ENCODE measurements at places on chromosomes 16 and 17. TPM values are rescaled to one million over a fixed set of nuclear protein-coding genes. Genes with fewer than 3 reads are reported as not detected.
A peak's percentile ranks its signal among the peaks of the same experiment; 100 is the strongest.

GRCh38 chr17:17042851-17043460 is 699 bp downstream of the MPRIP start:
- peak; percentile 45 for DNase-seq

DNA sequence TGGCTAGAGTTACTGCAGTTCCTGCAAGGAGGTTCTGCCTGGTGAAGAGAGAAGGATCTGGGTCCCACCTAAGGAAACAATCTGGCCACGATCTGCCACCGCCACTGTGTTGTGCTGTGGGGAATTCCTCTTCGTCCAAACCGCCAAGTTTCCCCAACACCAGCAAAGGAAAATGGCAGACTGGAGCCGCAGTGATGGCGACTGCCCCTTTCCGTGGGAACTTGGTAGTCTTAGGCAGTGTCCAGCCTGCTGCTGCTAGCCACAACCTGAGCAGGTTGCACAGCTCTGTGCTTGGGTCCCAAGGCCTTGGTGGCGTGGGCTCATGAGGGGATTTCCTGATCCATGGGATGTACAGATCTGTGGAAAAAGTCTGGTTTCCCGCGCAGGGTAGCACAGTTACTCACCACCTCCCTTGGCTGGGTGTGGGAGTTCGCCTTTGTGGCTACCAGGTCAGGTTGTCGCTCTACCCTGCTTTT is 28.6 kb downstream of the NFATC3 start:
- no peak for DNase-seq

DNA sequence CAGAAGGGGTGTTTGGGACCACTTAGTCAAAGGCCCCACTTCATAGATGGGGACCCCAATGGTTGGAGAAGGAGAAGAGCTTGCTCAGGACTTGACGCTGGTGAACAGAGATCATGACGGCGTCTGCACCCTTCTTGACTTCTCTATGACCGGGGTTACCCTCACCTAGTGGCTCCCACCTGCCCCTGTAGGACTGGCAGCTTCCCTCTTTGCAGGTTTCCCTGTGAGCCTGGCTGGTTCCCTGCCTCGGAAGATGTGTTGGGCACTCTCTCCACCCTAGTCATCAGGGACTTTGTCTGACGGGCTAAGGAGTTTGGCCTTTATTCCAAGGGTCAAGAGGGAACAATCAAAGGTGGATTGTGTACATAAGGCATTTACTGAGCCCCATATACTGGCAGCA is 22.7 kb downstream of the TBX4 start:
- no peak for DNase-seq

Gene CCR7
- 0.37 TPM for total RNA-seq

Gene RNU2-1
- total RNA-seq: not detected

- DNase-seq: peak; percentile 74
Measured at GRCh38 chr16:83420206-83420760, 387.5 kb upstream of the HSBP1 start.

Gene CBX2
- 53.5 TPM for total RNA-seq

GRCh38 chr16:80580109-80580832 is 39.5 kb downstream of the DYNLRB2 start:
- DNase-seq: no peak

Gene SHISA9
- total RNA-seq: 2.5 TPM

Gene NPIPA2
- total RNA-seq: 2.7 TPM

Gene TMEM94
- total RNA-seq: 23.6 TPM

GRCh38 chr17:75888484-75888883 is 8.3 kb downstream of the TRIM65 start:
- DNase-seq: no peak

DNA sequence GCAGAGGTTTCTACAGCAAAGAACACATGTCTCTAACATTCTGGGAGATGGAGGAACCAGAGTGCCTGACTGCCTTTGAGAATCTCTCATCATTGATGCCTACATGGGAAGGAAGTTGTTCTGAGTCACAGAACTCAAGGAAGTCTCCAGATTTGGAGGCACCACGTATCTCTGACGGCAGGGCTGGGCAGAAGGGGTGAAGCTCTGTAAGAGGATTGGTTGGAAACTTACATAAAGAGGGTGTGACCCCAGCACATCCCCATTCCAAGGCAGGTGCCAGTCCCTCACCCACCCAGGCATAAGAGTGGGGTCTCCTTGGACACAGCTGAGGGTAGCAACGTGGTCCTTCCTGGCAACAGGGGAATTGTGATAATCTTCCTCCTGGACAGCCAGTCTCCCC is 17.4 kb downstream of the TNFRSF13B start:
- no peak for DNase-seq

DNA sequence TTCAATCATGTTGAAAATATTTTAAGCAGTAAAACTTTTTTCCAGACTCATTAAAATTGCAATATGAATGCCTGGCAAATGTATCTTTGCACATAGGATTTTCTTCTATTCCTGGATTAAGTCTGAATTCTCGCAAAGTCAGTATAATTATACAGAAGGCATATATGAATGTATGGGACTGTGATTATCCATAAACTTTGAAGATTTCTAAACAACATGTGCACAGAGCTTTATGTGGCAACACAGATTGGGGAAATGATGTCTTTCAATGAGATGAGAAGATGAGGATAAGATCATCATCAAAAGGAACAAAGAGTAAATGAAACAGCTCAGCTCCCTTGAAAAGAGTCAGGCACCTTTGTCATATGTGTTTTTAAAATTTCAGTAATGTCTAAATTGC is 635.3 kb downstream of the CDH11 start:
- DNase-seq: no peak

DNA sequence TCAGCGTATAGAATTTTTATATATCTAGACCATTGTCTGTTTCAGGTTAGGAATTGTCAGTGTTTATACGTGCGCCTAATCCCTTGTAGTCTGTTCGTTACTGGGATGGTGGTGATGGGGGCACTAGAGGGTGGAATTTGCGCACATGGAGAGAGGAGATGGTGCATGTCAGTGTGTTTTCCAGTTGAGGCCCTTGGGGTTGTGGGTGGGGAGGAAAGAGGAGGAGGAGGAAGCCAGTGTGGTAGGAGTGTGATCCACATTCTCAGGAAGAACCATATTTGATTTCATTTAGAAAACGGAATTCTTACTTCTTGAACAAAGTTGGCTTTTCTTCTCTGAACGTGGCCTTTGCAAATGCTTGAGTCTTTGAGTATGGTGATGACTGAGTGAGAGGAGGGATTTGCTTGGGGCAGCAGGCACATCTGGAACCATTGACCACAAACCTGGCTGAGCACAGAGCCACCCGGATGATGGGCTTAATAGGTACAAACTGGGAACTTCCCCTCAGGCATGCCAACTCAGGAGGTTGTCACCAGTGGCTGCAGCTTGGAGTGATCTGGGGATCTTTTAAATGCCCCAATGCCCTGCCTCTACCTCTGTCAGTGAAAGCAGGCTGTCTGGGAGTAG is 98.9 kb downstream of the PRKCB start:
- DNase-seq: no peak

- DNase-seq: no peak
Measured at GRCh38 chr16:81601601-81602255, 157.1 kb downstream of the CMIP start.

GRCh38 chr16:87855852-87856715 is 13.2 kb downstream of the SLC7A5 start:
- no peak for DNase-seq

DNA sequence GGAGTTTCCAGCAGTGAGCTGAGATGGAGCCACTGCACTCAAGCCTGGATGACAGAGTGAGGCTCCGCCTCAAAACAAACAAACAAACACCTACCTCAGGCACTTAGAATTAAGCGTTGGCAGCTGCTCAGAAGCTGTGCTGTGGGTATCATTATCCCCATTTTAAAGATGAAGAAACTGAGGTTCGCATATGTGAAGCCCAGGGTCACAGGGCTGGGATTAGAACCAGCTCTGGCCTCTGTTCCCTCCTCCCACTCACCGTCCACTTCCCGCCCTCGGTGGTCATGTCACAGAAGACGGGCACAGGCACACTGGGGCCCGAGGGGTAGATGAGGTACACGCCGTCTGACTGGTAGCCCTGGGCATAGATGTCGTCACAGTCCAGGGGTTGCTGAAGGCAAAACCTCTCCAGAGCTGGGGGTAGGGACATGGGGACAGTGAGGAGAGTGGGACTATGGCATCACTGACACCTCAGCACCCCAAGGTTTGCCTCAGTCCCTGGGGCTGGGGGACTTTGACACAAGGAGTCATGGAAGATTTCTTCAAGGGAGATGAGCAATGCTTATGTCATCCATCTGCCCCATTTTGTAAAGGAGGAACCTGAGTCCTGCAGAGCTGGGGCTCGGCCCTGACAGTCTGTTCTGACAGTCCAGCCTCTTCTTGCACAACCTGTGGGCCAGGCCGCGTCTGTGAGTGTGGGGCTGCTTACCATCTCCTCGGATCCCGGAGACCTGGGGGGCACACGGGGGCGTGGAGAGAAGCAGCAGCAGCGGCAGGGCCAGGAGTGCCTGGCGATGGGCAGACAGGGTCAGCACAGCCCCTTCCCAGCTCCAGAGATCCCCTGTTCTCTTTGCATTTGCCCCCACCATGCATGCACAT is 700 bp downstream of the MFAP4 start:
- peak; percentile 24 for DNase-seq

GRCh38 chr16:82630219-82630618 is 3.5 kb downstream of the CDH13 start:
- no peak for DNase-seq

Gene BAHCC1
- total RNA-seq: 3.4 TPM
